ENCODE measurements at places on chromosomes 13 and 19.

DNA sequence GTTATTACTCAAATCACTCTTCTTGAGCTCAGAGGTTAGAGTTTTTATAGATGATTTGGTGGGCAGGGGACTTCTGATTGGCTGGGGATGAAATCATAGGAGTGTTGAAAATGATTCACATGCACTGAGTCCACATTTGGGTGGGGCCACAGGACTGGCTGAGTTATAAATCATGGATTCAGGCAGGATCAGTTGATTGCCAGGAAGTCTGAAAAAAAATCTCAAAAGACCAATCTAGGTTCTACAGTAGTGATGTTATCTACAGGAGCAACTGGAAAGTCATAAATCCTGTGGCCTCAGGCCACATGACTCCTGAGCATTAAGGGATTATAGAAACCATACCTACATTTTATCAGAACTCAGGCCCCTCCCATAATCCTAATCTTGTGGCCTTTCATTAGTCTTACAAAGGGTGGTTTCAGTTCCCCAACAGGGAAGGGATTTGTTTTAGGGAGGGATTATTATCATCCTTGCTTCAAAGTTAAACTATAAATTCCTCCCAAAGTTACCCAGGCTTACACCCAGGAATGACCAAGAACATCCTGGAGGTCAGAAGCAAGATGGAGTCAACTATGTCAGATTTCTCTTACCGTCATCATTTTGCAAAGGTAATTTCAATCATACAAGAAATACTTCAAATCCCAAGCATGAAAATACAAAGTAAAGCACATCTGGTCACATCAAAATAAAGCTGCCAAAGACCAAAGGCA, 5.6 kb upstream of the CCDC70 start:
- DNase-seq, result no peak

DNA sequence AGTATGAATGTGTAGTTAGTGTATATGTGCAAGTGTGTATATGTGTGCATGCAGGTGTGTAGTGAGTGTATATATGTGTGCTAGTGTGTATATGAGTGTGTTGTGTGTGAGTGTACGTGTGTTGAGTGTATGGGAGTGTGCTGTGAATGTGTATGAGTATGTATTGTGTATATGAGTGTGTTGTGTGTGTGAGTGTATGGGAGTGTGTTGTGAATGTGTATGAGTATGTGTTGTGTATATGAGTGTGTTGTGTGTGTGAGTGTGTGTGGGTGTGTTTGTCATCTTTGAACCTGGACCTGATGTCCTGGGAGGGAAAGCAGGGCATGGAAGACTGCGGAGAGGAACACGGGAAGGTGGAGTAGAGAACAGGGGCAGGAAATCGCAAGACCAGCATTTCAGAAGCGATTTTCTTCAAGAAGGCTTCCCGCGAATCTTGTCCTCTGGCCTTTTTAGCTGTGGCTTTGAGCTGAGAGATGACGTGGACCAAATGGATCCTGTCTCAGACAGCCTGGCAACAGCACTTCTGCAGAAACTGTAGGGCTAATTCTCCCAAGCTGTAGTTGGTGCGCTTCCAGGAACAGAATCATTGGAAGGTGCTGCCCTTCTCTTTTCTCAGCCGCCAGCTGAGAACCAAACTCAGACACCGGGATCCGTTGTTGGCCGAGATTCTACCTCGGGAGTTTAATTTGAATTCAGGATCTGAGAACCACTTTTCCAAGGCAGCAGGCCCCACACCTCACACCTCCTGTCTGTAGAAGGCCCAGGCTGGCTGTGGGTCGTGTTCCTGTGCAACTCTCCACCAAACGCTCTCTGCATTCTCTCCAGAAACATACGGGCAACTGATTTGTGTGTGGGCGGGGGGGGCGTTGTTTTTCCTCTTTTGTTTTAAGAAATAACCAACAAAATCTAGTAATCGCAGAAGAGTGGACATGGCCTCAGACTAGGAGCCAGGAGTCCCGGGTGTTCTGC, 94.7 kb upstream of the RAP2A start:
- no peak for DNase-seq

DNA sequence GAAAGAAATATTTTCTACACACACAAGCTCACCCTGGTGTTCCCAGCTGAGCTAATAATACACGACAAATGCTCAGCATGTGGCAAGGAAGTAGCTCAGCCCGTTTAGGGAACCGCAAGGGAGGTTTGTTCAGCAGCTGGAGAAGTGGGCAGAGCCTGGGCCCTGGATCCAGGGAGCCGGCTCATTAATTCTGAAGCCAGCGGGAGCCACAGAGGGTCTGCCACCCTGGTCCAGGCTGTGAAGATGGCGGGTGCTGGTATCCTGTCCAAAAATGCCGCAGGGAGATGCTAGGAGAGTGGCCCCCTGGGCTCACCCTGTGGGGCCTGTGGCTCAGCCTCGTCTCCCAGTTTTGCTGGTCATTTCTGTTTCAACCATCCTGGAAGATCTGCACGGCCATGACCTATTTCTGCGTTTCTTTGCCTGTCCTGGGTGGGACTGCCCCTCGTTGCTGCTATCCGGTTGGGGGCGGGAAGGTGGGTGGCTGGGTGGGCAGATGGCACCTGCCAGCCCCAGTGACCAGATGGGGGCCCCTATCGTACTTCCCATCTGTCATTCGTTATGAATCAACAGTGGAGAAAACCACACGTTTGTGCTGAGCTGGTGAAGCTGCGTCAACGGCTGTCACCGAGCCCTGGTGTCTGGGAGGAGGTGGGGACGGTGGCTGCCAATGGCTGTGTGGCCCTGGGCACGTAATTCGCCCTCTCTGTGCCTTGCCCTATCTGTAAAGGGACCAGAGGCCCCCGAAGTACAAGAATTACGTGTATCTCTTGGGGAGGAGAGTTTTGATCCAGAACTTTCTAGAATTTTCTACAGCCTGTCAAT, 2.7 kb upstream of the GNA15 start:
- peak; percentile 91 for DNase-seq

- no peak for DNase-seq
Measured at GRCh38 chr13:42699912-42700311, 81.5 kb upstream of the FAM216B start.

GRCh38 chr19:7120499-7120898, 51.0 kb downstream of the ZNF557 start:
- no peak for DNase-seq

DNA sequence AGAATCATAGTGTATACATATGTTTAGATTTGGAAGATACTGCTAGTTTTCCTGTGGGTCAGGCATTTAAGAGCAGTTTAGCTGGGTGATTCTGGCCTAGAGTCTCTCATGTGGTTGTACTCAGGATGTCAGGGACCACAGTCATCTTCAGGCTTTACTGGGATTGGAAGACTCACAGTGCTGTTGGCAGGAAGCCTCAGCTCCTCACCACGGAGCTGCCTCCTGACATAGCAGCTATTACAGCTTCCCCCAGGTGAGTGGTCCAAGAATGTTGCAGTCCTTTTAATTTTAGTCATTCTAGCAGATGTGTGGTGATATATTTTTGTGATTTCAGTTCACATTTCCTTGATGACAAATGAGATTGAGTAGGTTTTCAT, 16.9 kb upstream of the GPR18 start:
- DNase-seq, result no peak

- peak; percentile 80 for DNase-seq
Measured at GRCh38 chr13:24683838-24684599, 3.8 kb downstream of the ATP12A start.

DNA sequence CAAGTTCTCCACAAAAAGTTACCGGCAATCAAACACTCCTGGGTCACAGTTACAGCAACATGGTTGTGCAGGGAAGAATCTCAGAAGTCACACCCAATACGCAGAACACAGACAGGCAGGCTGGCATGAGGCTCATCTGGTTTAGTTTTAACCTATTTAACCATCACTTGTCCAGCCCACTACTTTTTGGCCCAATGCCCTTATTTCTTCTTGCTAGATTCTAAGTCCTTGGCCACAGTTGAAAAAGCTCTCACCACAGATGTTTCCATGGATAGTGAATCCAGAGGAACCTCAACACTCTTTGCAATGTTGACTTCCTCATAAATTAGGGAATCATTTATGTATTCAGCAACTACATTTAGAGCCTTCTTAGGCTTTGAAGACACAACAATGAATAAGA, 50.7 kb upstream of the FNDC3A start:
- no peak for DNase-seq

GRCh38 chr13:113437408-113438010, 15.8 kb downstream of the ADPRHL1 start:
- no peak for DNase-seq

DNA sequence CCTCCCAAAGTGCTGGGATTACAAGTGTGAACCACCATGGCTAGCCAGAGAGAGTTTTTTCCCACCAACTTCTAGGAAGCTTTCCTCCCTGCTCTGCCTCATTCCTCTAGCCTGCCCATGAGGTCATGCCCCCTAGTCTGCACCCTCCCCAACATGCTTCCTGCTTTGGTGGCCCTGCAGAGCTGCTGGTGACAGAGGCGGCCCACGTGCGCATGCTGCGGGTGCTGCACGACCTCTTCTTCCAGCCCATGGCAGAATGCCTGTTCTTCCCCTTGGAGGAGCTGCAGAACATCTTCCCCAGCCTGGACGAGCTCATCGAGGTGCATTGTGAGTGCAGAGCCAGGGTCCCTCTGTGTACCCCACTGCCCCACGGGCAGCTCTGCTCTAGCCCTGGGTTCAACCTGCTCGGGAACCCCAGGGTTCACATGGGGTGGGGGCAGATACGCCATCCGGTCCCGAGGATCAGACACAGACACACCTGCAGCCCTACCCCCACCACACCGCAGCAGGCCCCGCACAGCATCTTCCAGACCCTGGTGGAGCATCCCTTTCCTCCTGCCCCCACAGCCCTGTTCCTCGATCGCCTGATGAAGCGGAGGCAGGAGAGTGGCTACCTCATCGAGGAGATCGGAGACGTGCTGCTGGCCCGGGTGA, 18.9 kb downstream of the ARHGEF1 start:
- DNase-seq, result no peak

GRCh38 chr19:38233740-38234251, 9.8 kb upstream of the DPF1 start:
- DNase-seq, result peak; percentile 90

GRCh38 chr19:23992348-23992747, 77.7 kb downstream of the ZNF726 start:
- DNase-seq, result no peak

DNA sequence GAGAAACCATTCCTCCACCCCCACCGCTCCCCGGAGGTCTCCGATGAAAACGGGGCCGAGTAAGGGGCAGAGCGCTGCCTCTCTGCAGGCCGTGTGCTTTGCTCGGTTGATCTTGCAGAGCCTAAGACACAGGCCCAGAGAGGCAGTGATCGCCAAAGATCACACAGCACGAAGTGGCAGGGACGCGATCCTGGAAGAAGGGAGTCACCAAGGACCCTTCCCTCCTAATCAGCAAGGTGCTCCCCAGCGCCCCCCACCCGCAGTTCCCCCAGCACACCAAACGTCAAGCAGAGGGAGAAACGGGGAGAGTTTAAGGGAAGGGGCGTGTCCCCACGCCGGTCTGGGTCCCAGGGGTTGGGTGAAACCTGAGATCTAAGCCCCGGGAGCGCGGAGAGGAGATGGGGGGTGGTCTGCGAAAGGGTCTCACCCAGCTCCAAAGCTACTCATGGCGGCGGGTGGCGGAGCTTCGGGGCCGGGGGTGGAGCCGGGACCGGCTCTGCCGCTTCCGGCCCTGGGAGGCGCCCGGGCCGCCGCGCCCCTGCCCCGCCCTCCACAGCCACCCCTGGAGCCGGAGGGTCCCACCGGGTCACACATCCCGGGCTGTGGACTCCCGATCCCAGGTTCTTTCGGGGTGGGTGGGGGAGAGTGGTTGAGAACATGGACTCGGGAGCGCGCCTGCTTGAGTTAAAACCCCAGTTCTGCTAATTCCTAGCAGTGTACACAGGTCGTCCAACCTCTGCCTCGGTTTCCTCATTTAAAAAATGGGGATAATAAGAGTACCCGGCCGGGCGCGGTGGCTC, at the start of gene EML2:
TSS of gene EML2 (minus strand) at position 468 of the 800 bp plus-strand sequence. CDS start at position 447, 21 bp downstream.
- DNase-seq, result peak; percentile 76

GRCh38 chr19:48085076-48085475, 25.5 kb downstream of the PLA2G4C start:
- DNase-seq, result no peak

DNA sequence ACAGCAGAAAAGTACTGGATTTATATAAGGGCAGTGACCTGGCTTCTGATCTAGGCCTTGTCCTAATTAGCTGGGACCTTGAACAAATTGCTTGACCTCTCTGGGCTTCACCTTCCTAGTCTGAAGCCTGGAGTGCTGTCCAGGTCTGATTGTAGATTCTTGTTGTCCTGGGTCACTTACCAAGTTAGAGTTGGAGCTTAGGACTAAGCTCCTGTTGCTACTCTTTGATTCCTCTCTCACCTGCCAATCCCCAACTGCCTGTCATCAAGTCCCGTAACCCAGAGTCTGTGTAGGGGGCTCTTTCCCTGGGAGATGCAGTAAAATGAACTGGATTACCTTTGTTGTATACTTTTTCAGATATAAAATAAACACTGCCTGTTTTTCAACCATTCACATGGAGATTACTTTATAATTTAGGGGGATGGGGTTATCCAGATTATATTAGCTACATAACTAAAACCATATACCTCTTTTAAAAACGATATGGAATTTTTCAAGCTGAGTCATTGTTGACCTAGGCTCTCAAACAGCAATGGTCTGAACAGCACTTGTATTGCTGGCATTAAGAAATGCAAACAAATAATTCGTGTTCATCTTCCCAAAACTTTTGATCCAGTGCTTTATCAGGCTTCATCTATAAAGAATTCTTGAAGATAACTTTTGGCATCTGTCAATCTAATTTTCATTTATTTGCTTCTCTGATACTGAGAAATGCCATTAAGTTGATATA, 5.8 kb downstream of the ARHGAP35 start:
- no peak for DNase-seq

DNA sequence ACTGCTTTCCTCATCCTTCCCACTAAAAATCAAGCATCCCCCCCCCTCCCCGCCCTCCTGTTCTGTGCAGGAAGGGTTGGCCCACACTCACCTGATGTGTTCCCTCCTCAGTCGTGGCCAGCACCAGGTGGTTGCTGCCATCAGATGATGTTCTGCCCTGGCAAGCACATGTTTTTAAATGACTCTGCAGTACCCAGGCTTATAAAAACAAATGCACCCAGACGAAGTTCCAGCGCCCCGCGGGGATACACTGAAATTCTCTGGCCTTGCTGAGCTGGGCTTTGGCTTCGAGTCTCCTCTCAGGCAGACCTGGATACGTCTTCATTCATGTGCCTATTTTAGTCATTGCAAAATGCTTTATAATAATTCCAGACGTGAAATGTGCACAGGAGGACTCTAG, 316.3 kb downstream of the DLEU7 start:
- no peak for DNase-seq

DNA sequence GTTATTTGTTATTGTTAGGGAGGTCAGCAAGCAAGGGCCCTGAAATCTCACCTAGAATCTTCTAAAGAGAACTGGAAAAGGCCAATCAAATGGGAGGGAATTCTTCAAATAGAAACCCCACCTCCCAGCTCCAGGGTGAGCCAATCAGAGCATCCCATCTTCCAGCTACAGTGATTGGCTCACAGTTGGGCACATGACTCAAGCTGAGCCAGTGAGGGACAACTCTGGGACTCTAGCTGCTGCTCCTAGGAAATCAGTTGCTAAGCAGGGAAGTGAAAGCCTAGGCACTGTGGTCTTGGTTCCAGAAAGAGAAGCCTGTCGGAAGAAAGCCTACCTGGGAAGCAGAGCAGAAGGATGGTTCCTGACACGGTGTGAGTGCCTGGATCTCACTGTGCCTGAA, 13.4 kb downstream of the TM6SF2 start:
- DNase-seq, result no peak
